CD4-positive, CD25-positive, alpha-beta regulatory T cell (primary cell): ENCODE measurements at places on chromosomes 2 and 18. TPM values are rescaled to one million over a fixed set of nuclear protein-coding genes. Genes with fewer than 3 reads are reported as not detected.
A peak's percentile ranks its signal among the peaks of the same experiment; 100 is the strongest.

Gene GPR45
- not detected for polyA plus RNA-seq

Gene RAPGEF4
- polyA plus RNA-seq = not detected

Gene TM4SF20
- not detected for polyA plus RNA-seq

Gene ST8SIA3
- polyA plus RNA-seq = not detected

Gene LONRF2
- polyA plus RNA-seq = not detected

Gene ALPP
- not detected for polyA plus RNA-seq

Gene LIPG
- not detected for polyA plus RNA-seq

Gene TTN
- 3.5 TPM for polyA plus RNA-seq

DNA sequence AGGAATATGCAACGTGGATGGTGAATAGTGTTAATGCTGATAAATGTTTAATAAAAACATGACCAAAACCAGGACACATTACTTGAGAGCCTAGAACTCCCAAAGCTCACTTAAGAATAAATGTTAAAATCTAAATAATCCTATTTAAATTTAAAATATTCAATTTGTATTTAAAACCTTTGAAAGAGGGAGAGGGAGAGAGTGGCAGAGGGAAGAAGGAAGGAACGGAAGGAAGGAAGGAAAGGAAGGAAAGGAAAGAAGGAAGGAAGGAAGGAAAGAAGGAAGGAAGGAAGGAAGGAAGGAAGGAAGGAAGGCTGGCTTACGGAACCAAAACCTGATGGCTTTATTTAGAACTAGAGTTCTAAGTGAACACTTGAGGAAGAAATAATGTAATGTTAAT is 324.1 kb upstream of the SYT4 start:
- no peak for DNase-seq

DNA sequence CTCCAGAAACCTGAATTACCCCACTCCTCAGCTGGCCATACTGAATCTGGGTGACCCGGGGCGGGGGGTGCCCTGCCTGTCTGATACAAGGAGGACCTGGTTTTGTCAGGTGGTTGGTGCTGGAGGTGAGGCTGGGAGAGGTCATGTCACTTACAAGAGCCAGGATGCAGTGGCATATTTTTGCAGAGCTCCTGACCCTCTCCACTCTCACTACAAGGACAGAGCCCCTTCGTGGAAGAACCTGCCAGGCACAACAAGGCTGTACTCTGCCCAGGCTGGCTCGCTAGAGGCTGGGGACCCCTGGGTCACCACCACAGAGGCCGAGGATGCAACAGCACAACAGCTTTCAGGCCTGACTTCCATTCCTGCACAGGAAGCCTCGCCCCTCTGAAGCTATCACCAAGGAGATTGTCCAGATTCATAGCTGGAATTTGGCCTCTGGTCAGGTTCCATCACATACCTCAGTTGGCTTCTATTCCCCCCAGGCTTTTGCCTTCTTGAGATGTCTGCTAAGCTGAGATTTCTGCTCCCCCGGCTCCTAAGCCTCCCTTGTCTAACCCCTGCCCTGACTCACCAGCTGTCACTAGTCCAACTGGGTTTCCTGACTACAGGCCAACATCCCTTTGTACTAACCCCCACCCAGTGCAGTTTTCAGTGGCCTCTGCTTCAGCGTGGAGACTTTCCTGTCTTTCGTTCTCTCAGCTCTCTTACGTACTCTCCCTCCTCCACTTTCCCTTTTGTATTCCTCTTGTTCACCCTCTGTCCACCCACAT is 132.5 kb upstream of the EPAS1 start:
- DNase-seq = no peak

DNA sequence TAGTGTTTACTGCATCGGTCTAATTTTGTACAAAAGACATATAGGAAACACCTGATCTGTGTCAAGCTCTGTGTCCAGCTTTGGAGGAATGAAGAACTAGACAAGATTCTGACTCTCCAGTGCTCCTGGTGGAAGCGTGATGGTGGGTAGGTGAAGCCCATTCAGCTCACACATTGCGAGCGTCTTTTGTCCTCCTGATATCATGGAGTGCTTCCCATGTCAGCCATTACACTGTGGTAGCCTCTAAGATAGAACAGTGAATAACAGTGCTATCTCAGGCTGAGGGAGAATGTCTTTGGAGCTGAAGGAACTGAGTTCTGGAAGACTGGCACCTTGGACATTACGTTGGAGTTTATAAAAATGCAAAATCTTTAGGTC is 350.2 kb downstream of the CYRIA start:
- no peak for DNase-seq

DNA sequence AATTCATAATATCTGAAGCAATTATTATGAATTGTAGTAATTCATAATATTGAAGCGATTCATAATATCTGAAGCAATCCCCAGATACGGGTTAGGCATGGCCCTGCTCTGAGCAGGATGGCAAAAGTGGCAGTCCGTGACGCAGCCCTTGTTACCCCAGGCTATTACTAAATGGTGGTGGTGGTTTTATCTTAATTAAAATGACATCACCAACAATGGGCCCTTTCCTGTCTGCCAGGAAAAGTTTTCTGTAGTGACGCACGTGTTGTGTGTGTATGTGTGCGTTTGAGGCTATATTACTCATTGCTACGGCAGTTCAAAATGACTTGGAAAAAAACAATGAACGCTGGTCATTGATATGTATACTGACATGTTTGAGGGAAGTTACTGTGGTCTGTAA is 10.6 kb upstream of the MOCOS start:
- no peak for DNase-seq

DNA sequence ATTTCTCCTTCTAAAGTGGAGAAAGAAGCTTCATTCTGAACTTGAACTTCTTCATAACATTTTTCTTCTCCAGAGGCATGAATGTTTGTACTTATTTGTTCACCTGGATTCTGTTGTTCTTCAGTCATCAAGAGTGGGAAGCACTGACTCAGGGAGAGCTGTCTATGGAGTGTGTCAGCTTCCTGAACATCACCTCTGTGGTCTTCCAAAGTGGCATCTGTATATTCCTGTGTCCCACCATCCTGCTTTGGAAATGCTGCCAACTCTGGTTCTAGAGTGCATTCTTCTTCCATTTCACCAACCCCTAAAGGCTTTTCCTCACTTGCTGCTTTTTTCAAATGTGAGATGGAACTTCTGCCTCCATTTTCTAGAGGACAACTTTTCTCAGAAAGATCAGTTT is 59.5 kb downstream of the TTN start:
- DNase-seq = no peak

- no peak for DNase-seq
Observed at GRCh38 chr2:42410742-42411514, 49.9 kb upstream of the COX7A2L start.

GRCh38 chr2:37570773-37571586 is 100.5 kb downstream of the CDC42EP3 start:
- DNase-seq = no peak

- DNase-seq = peak; percentile 94
Observed at GRCh38 chr2:37615804-37616676, 55.4 kb downstream of the CDC42EP3 start.

DNA sequence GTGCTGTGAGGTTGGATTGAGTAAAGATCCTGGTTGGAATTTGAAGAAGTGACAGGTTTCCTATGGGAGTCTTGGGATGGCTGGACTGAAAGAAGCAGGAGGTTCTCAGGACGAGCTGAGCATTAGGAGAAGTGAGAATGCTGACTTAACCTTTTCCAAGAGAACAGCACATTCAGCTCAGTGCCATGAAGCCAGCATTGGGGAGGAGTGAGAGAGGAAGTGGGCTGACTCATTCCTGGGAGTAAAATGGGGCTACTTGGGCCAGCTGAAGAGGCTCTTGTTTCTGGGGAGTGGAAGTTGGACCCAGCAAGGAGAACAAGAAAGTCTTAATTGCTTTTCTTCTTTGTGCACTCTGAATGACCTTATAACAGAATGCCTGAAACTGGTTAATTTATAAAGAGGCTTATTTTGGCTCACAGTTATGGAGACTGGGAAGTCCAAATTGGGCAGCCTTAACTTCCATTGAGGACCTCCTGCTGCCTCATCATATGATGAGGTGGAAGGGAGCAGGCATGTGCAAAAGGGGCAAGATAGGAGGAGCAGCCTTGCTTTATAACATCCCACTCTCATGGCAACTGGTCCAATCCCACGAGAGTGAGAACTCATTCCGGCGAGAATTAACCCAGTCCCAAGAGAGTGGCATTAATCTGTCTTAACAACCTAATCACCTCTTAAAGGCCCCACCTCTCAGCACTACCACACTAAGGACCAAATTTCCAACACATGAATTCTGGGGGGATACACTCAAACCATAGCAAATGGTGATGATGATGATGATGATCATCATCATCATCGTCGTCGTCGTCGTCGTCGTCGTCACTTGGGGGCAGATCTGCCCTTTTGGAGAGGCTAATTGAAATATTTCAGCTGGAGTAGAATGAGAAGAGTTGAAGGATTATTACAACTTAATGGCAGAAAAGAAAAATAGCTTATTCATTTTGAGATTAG is 26.1 kb downstream of the DGUOK start:
- no peak for DNase-seq

DNA sequence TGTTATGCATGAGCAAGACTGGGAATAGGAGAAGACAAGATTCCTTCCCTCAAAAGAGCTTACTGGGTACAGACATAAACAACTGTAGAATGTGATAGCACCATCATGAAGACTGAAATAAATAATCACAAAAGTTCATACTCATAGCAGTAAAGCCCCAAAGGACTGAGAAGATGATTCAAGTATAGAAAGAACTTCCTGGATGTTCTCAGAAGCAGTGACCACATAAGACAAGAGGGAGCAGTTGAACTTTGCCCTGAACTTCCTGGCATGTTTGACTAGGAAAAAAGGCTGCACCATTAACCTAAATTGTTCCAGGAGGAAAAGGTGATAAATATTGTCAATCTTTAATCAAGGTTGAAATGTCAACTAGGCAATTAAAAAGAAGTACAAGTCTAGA is 57.8 kb upstream of the CCDC141 start:
- DNase-seq = no peak

GRCh38 chr2:134676960-134677359 is 41.8 kb downstream of the TMEM163 start:
- DNase-seq = no peak

GRCh38 chr2:7633566-7634153 is 716.4 kb downstream of the RNF144A start:
- DNase-seq = no peak

DNA sequence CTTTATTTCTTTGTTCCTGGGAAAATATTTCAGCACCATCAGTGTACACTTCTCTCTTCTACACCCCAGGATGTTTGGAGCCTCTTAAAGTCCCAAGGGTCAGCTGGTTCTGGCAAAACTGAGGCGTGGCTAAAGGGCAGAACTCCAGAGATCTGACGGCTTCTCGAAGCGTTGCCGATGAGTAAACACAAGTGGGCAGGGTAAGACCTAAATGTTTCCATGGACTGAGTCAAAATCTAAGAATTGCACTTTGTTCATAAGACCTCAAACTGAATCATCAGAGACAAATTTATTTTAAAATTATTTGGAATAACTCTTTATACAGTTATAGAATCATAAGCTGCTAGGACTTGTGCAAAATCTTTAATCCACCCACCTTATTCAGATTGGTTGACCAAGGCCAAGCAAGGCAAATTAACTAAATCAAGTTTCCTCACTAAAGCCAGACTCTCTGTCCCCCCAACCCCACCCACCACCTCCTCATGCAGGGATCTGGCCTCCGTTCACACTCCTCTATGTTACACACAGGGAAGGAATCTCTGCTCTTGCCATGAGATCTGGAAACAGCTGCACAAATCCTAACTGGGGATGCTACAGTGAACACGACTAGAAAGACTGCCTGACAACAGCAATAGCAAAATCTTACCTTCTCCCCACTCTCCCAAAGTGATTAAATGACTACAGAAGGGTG is 342.6 kb upstream of the KLHL29 start:
- no peak for DNase-seq

DNA sequence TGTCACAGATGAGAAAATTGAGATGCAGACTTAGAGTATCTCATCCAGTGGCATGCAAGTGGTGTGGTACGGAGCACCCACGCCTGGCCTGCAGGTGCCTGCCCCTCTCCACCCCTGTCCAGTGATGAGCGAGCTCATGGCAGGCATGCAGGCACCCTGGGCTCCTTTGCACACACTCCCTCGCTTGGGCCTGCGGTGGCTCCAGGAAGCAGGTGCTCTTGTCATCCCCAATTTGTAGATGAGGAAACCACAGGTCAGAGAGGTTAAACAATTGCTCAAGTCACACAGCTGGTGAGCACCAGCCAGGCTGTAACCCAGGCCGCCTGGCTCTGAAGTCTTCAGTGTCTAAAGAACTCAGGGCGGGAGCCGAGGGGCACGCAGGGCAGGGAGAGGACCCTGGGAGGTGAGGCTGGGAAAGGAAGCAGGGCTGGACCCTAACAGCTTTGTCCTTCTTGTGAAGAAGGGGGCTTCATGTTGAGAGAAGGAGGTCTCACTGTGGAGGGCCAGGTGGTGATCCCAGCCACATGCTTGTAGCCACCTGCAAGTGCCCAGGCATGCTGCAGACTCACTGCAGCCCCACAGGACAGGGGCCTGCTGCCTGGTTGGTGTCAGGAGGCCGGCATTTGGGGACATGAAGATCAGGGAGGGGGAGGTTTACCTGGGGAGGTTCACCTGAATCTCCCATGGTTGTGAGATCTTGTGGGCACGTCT is 166.2 kb downstream of the SH3RF3 start:
- DNase-seq = no peak

DNA sequence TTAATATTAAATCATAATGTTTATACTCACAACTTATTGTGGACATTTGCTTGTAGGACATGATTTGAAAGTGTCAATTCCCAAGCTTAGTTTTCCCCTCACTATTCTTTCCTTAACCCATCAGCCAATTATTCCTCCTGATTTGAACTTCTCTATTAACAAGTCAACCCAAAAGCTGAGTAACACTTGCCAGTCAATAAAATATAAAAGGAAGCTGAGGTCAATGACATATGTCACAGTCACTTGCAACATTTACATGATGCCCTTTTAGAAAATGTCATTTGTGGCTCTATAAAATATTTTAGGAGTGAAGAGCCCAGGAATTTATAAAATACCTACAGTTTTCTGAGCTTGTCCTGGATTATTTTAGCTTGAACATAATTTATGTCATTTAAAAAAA is 7.2 kb downstream of the CCDC68 start:
- no peak for DNase-seq

- DNase-seq = no peak
Observed at GRCh38 chr2:60445684-60446179, 107.7 kb downstream of the BCL11A start.

DNA sequence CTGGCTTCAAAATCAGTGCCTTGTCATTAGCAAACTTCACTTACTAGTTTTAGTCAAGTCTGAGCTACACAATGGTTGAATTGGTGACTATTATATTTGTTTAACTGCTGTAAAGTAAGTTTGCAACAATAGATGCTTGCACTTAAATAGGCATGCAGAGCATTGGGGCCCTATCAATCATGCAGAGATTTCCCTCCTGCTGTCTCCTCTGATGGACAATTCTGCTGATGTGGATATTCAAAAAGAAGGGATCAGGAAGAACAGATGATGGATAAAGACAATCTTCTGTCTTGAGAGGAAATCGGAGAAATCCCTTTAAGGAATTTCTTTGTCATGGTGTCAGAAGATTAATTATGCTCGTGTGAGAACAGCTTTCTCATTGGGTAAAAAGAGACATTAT is 89.0 kb downstream of the GREB1L start:
- DNase-seq = no peak

GRCh38 chr2:84889332-84889731 is 8.4 kb upstream of the TRABD2A start:
- no peak for DNase-seq
